ENCODE measurements at places on chromosomes 6 and 20.

DNA sequence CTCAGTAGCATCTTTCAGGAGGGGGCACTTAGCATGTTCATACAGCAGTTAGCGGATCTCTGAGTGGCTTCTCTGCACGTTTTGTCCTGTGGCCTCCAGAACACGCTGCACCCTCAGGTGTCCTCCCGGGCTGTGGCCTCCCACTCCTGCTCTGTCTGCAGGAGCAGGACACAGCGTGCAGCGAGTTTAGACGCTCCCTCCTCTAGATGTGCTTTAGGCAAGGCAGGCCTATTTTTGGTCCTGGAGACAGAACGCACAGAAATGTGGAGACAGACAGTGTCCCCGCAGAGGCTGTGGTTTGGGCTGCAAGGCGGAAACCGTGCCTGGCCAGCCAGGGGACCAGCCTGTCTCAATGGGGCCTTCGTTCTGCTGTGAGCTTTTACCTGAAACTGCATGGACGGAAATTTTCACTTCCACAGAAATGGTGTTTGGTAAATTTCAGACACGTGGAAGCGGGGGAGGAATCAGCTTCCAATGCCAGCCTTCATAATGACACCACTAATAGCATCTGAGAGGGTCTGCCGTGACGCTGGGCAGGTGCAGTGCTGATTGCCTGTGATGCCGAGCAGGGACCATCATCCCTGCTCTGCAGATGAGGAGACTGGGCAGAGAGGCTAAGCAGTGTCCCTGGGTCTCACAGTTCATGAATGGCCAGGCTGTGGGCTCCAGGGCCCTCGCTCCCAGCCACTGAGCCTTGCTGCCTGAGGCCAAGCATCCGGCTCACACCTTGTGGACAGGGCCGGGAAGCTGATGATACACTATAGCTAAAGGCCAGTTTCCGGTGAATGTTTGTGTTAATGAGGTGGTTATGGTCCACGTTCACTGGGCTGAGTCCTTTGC, 120.9 kb downstream of the SYCP2 start:
- no peak for DNase-seq

GRCh38 chr20:21083825-21084325, 22.3 kb downstream of the LINC00237 start:
- no peak for DNase-seq

DNA sequence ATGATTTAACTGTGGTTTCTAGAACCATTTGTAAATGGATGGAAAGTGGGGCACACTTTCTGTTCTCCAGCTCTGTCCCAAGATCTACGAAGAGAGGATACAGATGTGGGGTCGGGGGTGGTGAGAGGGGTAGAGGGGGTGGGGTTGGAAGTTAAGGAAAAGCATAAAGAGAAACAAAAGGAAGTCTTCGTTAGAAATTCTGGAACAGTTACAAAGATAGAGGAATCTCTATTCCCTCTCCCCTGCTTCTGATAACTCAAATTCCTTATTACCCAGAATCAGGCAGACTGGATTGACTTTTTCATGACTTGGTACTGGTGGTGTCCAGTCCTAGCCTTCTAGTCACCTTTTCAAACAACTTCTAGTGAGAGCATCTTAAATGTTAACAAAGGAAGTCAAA, 4.9 kb downstream of the GCM1 start:
- no peak for DNase-seq

- DNase-seq = no peak
These were observed 98.8 kb downstream of the RTN4IP1 start for GRCh38 chr6:106530502-106530901.

GRCh38 chr20:2658414-2659354, 5.3 kb downstream of the IDH3B start:
- DNase-seq = no peak

DNA sequence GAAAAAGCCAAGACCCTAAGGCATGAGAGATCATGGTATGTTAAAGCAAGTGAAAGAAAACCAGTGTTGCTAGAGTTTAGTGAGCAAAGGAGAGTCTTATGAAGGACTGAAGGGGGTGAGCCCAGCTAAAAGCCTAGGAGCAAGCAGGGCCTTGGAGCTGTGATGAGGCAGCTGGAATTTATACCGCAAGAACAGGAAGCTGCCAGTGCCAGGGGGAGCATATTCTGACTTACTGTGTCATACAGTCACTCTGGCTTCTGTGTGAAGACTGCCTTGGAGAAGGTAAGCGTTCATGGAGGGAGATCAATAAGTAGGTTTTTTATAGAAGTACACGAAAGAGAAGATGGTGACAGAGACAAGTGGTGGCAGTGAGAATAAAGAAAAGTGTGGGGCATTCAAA, 308.9 kb upstream of the THEMIS start:
- peak; percentile 81 for DNase-seq

GRCh38 chr6:68546620-68547019, 88.5 kb upstream of the ADGRB3 start:
- no peak for DNase-seq

- DNase-seq = no peak
These were observed 191.2 kb downstream of the MANEA start for GRCh38 chr6:95768539-95768938.

DNA sequence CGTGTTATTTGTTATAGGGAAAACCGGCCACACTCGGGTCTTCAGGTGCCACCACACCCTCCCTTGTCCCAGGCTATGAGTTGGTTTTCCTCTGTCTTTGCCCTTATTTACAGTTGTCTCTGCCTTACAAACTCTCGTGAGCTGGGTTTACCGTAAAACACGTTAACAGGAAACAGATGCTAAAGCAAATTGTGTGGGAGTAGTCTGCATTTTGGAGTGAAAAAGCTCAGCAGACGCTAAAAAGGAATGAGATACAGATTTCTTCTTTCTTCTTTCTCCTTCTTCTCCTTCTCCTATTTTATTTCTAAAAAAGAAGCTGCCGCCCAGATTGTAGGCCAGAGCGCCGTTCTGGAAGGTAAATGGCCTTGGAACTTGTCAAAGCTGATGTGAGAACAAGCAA, 51.9 kb downstream of the APCDD1L start:
- no peak for DNase-seq

- no peak for DNase-seq
These were observed 3.6 kb downstream of the OR10C1 start for GRCh38 chr6:29442719-29443118.

DNA sequence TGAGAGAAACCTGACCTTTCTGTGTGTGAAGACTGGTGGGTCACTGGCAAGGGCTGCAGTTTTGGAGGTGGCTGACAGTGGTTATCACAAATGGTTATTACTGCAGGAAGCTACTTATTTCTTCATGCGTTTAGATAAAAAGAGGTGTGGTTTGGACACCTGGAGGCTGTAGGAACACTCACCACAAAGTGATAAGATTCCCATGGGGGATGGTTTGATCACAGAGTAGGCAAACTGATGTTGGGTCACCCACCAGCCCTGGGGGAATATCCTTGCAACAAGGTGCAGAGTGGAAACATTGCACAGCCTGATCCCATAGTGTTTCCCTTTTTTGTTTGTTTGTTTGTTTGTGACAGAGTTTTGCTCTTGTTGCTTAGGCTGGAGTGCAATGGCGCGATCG, 33.9 kb upstream of the RNGTT start:
- no peak for DNase-seq

GRCh38 chr6:4637691-4638433, 138.3 kb upstream of the CDYL start:
- DNase-seq = no peak

GRCh38 chr6:26032340-26033084, 54.7 kb upstream of the HFE start:
- DNase-seq = peak; percentile 72

GRCh38 chr20:43809206-43809819, 82.5 kb upstream of the GTSF1L start:
- DNase-seq = no peak

GRCh38 chr6:10395704-10396546, 18.9 kb downstream of the TFAP2A start:
- DNase-seq = no peak

- no peak for DNase-seq
These were observed 39.0 kb upstream of the SUPT3H start for GRCh38 chr6:45416700-45417099.

DNA sequence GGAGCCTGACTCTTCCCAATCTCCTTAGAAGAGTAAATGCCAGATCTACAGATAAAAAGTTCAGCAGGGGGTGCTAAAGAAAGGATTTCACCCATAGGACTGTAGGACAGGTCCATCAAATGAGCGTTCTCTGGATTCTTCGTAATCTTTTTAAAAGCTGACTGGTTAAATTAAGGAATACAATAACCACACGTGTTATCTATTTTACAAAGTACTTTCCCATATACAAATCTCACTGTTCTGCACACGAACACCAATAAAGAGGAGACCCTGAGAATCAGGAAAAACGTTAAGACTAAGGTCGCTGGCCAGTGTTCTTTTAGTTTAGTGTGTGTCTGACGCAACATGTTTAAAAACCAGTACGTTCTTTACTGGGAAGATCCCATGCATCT, 542 bp downstream of the TUBE1 start:
- peak; percentile 39 for DNase-seq

- DNase-seq = no peak
These were observed 29.8 kb downstream of the DAAM2 start for GRCh38 chr6:39821742-39822532.

GRCh38 chr20:61829526-61829925, 236.2 kb downstream of the TAF4 start:
- no peak for DNase-seq

- DNase-seq = no peak
These were observed 84.3 kb upstream of the TMEM30A start for GRCh38 chr6:75368864-75369402.

GRCh38 chr6:11847515-11848345, 69.1 kb upstream of the ADTRP start:
- DNase-seq = no peak

DNA sequence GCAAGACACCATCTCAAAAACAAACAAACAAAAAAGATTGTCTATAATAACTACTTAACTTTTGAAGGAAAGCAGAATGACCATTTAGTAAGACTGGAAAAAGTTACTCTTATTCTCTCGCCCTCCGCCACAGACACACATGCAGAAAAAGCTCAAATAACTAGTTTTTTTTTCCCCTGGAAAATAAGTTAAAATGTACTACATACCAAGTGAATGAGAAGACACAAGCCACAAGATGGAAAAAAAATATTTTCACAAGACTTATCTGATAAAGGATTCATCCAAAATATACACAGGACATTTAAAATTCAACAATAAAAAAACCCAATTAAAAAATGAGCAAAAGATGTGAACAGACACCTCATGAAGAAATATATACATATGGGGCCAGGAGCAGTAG, 31.9 kb downstream of the NUDT3 start:
- peak; percentile 40 for DNase-seq

DNA sequence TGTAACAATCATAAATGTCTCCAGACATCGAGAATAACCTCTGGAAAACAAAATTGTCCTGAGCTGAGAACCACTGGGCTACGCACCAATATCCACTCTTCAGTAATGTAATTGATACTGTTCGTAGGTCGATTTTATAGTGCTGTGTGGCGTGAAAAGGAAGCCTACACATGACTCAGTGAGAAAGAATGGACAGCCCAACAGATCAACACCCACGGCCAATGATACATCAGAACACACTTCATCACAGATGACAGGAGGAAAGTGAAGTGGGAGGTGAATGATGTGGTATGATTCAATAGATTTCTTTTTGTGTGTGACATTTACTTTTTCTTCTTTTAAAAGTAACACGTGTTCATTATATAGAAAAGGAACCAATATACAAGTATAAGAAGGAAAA, 93.5 kb downstream of the RPS12 start:
- peak; percentile 59 for DNase-seq

DNA sequence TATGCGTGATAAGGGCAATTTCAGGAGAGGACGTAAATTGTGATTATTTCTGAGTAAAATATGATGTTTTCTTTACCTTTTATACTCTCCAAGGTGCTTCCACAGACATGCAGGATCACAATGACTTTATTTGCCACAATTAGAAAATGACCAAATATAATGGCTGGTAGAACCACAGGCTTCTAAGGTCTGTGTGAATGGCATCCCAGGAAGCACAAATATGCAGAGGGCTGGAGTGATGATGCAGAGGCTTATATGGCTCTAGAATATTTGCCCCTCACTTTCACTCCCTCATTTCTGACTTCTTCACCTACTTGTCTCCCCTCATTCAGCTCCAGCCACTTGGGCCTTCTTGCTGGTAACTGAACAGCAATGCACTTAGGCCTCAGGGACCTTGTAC, 502.1 kb upstream of the MAP3K7 start:
- DNase-seq = no peak

GRCh38 chr6:145838305-145838704, 23.7 kb upstream of the FBXO30 start:
- DNase-seq = no peak

GRCh38 chr6:74091136-74091793, 395.3 kb downstream of the CD109 start:
- DNase-seq = no peak

DNA sequence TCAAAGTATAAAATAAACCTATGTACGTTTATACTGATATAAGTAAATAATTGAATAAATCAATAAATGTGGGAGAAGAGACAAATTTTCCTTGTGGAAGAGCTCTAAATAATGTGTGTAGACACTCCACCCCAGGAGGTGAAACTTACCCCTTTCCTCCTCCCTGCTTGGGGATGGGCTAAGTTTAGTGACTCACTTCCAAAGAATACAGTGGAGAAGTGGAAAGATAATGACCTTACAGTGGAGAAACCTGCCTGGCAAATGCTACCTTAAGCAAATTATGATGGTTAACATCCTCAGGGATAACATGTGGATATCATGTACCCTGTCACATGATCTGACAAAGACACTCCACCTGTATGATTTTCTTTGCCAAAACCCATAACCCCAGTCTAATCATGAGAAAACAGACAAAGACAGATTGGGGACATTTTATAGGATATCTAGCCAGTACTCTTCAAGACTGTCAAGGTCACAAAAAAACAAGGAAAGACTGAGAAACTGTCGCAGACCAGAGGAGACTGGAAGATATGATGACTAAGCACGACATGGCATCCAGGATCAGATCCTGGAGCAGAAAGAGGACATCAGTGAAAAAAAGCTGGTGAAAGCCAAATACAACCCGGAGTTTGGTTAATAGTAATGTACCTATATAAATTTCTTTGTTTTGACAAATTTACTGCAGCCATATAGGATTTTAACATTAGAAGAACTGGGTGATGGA, 195.5 kb upstream of the PRDM1 start:
- no peak for DNase-seq

- no peak for DNase-seq
These were observed 230.8 kb downstream of the PAX1 start for GRCh38 chr20:21936261-21936660.

DNA sequence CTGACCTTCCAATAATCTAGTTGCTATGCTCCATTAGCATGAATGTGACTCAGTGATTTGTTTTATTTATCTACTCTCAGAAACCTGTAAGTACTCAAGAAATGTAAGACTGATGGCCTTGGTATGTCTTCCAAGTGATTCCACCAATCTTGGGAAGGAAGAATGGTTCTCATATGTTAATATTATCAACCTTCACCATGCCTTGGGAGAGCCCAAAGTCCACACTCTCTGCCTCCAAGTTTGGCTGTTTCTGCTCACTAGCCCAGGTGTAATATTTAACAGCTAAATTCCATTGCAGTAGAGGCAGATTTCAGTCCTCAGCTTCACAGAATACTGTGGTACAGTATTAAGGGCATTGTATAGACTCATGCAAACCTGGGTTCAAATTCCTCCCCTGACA, 51.8 kb downstream of the CLIC5 start:
- no peak for DNase-seq

- no peak for DNase-seq
These were observed 112.2 kb upstream of the TNFAIP3 start for GRCh38 chr6:137754866-137755265.
